ENCODE measurements at places on chromosomes 1 and 21. TPM values are rescaled to one million over a fixed set of nuclear protein-coding genes. Genes with fewer than 3 reads are reported as not detected.

BNIPL gene
- total RNA-seq: 1.3 TPM

C1orf210 gene
- 0.12 TPM for total RNA-seq

IL12RB2 gene
- not detected for total RNA-seq

PPIAL4G gene
- total RNA-seq: not detected

MYBPH gene
- not detected for total RNA-seq

SYPL2 gene
- total RNA-seq: not detected

SPRR2F gene
- total RNA-seq: not detected

OR2T2 gene
- not detected for total RNA-seq

NR5A2 gene
- total RNA-seq: 0.10 TPM

ZSCAN20 gene
- 2.7 TPM for total RNA-seq

TTC3 gene
- total RNA-seq: 38.0 TPM

FBXO2 gene
- total RNA-seq: 0.50 TPM
